ENCODE measurements at places on chromosomes 5 and 9. TPM values are rescaled to one million over a fixed set of nuclear protein-coding genes. Genes with fewer than 3 reads are reported as not detected.

DNA sequence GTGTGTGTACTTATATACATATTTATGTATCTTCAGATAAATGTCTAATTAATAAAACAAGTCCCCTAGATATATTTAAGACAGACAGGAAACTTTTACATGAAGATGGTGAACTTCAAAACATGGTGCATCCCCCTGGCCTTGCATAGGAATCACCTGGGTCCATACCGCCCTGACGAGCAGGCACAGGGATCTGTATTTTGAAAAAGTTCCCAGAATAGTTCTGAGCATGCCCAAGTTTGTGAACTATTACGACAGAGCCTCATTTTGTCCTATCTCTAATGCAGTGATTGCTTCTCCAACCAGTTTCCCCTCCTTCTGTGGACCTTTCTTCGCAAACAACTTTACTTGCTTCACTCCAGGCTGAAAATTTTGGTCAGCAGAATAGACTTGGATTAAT is 98.1 kb downstream of the APBA1 start:
- DNase-seq = no peak

- no peak for DNase-seq
Measured at GRCh38 chr9:113564498-113565237, 101.1 kb downstream of the RGS3 start.

GRCh38 chr9:33742519-33742918 is 52.8 kb upstream of the PRSS3 start:
- no peak for DNase-seq

DNA sequence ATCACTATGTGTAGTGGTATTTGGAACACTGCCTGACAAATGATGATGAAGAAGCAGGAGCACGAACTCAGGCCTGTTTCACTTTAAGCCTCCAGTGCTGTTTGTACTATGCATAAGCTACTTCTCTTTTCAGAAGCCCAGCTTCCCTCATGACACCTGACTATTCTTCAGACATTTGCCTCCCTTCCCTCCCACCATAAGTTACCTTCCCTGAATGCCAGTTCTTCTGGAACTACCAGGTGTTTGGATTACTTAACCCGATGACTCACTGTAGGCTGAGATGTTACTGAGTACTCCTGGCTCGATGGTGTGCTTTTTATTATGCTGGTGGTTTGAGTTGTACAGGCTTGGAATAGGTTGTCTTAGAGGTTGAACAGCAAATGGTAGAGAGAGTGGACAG is 180.0 kb downstream of the SPATA31D1 start:
- DNase-seq = peak; percentile 21

DNA sequence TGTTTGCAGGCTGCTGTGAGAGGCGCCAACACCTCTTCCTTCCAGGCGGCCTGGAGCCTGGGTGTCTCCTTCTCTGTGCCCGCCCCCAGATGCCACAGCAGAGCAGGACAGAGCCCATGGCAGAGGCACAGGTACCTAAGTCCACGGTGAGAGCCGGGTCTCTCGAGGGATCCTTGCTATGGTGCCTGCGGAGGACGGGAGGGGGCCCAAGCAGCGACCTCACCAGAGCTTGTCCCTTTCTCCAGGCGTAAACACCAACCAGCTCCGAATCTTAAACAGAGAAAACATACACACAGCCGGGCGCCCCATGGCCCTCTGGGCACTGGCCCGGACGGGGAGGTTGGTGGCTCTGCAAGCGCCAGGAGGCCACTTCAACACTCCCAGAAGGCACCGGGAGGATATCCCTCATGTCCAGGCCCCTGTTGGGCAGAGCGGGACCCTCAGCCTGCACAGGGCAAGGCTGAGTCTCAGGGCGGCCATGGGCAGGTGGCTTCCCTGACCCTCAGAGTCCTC is 11.8 kb downstream of the CCDC187 start:
- no peak for DNase-seq

DNA sequence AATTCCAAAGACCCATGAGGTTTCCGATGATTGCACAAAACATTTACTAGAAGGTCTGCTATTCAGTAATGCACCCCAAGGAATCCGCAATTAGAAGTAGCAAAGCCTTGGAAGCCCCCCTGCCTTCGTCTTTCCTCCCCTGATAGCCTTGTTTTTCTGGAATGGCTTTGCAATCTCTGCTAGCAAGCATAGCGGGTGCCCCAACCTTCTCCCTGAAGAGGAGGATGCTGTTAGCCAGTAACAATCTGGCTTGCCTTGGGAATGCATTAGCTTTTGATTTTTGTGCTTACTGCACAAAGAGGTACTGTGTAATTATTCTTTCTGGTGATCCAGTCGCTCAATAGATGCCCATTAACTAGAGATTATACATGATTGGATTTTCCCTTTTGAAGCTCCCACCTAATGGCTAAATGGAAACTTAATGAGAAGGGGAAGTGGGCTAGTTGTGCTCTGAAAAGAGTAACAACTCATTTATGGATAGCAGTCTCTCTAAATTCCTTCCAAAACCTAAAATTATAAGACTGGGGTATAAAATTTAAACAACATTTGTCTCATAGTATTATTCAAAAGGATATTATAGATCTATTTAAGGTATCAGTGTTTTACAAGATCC is 91.6 kb downstream of the FBXW11 start:
- no peak for DNase-seq

- no peak for DNase-seq
Measured at GRCh38 chr9:8738945-8739344, 939.4 kb upstream of the DMAC1 start.

- DNase-seq = no peak
Measured at GRCh38 chr5:87729781-87730180, 317.1 kb upstream of the CCNH start.

GRCh38 chr5:16740811-16741392 is 124.1 kb upstream of the RETREG1 start:
- no peak for DNase-seq

DNA sequence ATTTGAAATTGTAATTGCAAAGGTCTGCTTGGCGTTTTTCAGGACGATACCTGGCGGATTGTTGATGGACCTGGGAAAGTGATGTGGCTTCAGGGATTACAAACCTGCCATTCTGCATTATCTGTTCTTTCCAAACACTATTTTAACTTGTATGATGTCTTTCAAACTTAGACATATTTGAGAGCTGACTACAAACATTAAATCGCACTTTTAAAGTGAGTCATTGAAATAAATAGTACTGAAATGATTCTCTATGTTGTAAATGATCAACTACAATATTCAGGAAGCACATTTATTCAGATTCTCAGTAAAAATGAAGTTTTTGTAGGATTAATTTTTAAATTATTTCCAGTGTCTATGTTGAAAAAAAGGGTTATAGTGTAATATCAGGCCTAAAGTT is 32.3 kb upstream of the TMEM171 start:
- DNase-seq = no peak

GRCh38 chr9:93869088-93869487 is 86.1 kb downstream of the BARX1 start:
- DNase-seq = no peak

- DNase-seq = no peak
Measured at GRCh38 chr5:134463176-134463720, 51.6 kb upstream of the CDKN2AIPNL start.

DNA sequence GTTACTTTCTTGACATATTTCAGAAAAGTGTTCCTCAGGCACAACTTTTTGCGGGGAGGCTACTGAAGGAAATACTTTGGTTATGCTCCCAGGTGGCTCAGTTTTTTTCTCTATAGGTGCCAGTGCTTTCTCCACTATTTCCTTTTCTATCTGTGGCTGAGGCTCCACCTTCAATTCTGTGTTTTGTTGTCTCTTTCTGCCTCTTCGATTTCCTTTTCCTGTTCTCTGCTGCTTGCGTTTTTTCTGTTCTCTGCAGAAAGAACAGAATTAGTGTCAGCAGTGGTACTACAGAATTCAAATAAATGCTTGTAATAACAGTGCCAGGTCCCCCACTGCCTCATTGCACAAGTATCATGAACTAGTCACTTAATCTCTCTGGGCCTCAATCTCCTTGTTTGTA is 7.0 kb downstream of the HEMGN start:
- no peak for DNase-seq

DNA sequence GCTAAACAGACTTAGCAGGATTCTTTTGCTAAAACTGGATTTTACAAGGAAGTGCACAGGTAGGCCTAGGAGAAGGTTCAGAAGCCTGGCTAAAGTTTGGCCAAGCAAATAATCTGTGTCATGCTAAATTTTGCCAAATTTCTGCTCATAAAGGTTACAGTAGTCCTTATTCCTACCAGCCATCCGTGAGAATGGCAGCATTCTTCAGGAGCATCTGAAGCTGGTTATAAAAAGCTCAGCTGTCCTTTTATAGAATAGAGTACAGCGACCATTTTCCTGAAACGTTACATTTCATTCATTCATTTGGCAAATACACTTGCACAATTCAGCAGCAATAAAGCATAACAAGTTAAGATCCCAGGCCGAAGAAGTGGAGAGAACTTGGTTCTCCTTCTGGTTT is 6.9 kb downstream of the GSN start:
- DNase-seq = no peak

GRCh38 chr5:160441311-160441781 is 19.7 kb downstream of the PTTG1 start:
- DNase-seq = no peak

DNA sequence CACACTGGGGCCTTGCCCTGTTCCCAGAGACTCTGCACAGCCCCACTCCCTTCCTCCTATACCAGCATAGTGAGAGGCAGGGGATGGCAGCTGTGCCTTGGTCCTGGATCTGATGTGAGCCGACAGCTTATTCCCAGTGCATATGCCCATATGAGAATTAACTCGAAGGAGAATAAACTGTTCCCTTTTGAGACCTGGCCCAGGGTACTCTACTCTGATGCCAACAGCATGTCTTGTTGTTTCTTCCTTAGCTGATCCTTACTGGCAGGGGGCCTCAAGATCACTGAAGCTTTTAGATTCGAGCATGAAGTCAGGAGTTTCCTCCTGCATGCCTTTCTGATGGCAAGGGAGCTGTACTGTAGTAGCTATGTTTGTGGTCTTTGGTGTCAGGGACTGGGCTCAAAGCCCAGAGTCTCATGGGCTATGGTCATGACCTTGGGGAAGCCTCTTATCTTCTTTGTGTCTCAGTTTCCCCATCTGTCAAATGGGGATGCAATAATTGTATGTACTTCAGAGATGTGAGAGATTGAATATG is 57.1 kb downstream of the DOCK2 start:
- DNase-seq = no peak

DNA sequence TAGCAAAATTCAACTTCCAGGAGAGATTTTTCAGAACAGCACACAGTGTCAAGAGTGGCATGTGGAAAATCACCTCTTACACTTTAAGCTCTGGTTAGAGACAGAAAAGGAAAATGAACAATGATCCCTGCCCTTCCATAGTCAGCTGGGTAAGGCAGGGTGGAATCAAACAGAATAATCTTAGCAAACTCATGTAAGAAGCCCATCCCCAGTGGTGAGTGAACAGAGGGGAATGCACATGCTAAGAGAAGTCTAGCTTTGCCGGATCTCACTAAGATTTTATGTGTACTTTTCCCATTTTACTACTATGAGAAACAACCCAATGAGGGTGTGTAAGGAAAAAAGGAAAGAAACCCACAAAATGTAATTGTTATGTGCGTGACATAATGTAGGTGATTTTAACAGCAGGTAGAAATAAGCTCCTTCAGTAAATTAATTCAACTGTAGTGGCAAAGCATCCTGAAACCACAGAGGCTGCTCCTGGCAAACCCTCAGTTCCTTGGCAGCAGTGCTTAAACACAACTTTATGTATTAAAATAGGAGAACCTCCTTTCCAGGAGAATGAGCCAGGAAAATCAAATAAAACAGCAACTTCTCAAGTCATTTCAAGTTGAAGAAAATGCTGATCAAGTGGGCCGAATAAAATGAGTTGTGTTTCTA is 366.0 kb upstream of the TRPC7 start:
- no peak for DNase-seq

GRCh38 chr9:89706731-89707191 is 101.9 kb downstream of the GADD45G start:
- no peak for DNase-seq

DNA sequence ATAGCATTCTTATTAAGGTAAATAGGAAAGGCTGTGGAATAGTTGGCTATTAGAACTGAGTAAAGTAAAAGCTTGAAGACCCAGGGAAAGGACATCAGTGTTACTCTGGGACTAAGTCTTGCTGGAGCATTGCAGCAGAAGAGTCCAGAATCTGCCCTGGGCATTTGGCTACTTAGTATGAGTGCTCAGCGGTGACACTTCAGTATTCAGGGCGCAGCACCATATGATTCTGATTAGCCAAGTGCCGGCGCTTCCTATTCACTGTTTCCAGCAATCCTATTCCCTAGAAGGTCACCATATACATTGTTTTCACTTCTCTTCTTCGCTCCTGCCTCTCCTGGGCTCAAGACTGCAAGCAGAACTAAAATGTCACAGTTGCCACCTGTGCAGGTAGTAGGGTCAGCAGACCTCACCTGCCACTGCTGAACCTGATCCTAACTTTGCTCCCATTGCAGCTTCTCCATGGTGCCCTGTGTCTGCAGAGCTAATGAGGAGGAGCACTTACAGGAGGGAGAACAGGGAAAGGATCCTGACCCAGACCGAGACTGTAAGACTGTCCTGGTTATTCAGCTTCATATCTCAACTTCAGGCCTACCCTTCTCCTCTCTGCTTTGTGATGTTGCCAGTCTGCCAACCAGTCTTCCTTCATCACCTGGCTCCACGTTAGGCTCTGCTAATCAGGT is 313.6 kb upstream of the PIK3R1 start:
- DNase-seq = no peak

DNA sequence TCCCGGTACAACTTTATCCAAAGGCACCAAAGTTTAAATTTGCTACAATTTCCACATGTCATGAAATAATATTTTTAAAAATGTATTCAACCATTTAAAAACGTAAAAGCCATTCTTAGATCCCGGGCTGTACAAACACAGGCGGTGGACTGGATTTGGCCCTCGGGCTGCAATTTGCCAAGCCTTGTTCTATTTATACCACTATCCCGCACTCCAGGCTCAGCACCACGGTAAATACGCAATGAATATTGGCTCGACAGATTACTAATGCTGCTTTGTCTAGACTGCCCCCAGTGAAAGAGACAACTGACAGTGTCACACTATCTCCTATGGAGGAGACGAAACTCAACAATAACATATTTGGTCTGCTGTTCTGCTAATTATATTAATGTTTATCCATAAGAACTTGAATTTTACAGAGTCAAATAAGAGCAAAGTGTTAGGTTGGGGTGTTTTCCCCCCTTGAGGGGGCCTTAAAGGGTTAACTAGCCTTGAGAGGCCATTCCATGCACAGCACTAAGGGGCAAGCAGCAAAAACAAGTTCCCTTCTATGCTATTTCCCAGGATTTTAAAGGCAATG is 98.1 kb downstream of the MARCHF11 start:
- no peak for DNase-seq

The WWC1 gene
- 98.5 TPM for total RNA-seq

The CDH18 gene
- not detected for total RNA-seq

The CRB2 gene
- total RNA-seq = not detected

The KIF24 gene
- total RNA-seq = 1.5 TPM

The ZNF622 gene
- 52.4 TPM for total RNA-seq

The GFI1B gene
- total RNA-seq = not detected

Measured in Caki2 (cell line).